NCI-H2107 (cell line): ENCODE measurements at places on chromosomes 11 and 22.

- no peak for DNase-seq
Measured at GRCh38 chr22:43277987-43278601, 65.1 kb downstream of the SCUBE1 start.

DNA sequence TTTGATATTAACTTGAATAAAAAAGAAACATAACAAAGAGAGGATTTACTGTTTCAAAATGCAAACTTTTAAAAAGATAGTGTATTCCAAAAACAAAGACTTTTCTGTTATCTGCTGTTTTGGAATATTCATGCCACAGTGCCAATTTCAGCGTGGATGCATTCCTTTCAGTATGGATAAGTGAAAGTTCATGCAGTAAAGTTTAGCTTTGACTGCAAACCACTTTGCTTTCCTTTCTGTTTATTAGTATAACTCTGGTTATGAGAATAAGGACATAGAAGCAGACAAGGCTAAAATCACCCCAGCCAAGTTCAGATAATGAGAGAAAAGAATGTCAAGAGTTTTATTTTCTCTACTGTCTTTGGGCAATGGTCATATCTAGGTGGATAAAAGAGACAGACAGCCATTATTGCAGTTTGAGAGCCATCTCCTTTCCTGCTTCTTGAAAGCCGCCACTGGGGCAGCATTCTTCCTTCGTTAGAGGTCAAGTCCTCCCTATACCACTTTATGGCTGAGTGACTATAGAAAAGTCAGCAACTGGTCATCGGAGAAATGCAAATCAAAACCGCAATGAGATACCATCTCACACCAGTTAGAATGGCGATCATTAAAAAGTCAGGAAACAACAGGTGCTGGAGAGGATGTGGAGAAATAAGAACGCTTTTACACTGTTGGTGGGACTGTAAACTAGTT, 82.4 kb upstream of the BLID start:
- no peak for DNase-seq

GRCh38 chr11:68497761-68498160, 37.2 kb downstream of the PPP6R3 start:
- no peak for DNase-seq

DNA sequence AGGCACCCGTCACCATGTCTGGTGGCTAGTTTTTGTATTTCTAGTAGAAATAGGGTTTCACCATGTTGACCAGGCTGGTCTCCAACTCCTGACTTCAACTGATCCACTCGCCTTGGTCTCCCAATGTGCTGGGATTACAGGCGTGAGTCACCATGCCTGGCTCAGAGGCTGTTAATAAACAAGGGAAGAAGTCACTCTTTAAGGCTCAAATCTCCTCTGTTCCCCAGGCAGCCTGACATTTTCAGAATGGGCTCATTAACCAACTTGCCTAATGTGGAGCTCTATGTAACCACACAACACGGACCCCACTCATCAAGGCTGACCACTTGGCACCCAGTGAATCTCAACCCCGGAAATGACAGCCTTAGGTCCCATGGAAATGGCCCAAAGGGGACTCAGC, 24.1 kb downstream of the APOL3 start:
- DNase-seq, result no peak

- DNase-seq, result no peak
Measured at GRCh38 chr11:36509201-36509639, 852 bp downstream of the TRAF6 start.

DNA sequence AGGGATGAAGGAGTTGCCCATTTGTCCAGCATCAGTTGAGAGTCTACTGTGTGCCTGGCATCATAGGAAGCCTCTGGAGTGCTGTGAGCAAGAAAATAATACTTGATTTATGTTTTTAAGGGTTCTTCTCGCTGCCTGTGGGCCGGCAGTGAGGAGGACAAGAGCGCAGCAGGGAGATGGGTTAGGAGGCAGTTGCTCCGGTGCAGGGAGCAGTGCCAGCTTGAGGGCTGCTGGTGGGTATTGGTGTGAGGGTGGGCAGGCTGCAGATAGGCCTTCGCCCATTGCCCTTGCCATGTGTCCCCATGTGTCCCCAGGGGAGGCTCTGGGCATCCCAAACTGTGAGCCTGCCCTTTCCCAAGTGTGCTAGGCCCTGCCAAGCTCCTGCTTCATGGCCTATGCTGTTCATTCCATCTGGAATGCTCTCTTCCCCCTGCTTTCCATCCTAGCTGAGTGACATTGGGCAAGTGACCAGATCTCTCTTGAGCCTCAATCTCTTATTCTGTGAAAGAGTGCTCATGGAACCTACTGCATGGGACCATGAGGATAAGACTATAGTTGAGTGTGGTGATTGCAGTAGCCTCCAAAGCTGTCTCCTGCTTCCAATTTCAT, 19.8 kb downstream of the BMAL1 start:
- no peak for DNase-seq

DNA sequence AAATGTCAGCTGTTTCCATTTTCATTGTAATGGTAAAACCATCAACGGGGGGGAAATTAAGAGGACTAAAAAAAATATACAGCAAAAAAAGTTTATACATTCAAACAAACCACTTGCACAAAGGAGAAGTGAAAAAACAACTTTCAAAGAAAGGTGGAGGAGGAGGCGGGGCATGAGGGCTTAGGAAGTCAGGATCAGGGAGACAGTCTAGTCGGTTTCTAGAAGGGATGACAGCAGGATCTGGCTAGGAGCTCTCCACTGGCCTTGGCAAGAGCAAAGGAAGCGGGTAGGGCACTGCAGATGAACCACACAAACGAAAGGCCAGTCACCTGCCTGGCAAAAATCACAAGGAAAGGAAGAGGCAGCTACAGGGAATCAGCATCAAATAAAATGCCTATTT, 31.0 kb downstream of the NAP1L4 start:
- no peak for DNase-seq

- DNase-seq, result no peak
Measured at GRCh38 chr22:36443198-36443770, 38.2 kb downstream of the TXN2 start.

GRCh38 chr11:9760193-9760575, 96.3 kb downstream of the SWAP70 start:
- no peak for DNase-seq

DNA sequence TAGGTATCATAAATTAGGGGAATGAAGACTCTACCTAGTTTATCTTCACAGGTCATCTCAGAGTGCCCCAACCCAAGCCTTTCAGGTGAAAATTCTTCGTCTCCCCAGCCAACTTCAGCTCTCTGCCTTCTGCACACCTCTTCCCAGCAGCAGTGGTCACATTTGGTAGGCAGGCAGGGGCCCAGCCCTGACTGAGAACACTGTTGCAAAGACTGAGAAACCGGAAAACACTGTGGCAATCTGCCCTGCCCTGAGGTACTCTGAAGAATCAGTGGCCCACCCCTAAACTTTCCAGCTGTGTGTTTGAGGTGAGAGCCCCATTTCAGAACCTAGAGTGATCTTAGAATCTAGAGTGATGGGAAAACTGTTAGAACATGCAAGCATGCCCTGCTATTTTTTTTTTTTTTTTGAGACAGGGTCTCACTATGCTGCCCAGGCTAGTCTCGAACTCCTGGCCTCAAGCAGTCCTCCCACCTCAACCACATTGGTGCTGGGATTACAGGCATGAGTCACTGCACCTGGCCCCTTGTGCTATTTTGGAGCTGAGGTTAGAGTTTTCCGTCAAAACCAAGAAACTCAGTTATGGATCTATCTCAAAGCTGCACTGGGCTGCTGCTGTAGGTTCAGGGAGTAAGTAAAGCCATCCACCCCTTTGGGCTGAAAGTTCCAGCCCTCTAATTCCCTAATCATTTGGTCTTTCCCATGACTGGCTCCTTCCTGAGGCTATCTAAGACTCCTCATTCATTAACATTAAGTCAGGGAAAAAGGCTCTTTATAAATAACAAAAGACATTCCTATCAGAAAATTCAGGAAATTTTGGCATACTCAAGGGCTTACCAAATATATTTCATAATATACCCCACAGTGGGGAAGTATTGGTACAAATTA, 1.7 kb upstream of the LDHA start:
- DNase-seq, result no peak

DNA sequence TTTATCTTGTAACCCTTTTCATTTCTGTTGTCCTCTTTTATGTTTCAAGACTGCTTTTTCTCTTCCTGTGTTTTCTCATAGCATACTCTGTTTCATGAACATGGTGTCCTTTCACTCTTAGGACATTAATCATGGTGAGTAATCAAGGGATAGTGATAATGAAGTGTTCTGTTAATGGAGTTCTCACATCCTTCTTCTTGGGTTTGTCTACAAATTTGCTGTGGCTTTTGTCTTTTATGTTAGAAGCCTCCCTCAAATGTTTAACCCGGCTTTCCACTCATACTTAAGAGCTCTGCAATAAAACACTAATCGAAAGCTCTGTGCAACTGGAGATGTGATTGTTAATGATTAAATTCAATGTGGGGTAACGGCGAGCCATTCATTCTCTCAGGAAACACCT, 593.6 kb downstream of the NELL1 start:
- no peak for DNase-seq

DNA sequence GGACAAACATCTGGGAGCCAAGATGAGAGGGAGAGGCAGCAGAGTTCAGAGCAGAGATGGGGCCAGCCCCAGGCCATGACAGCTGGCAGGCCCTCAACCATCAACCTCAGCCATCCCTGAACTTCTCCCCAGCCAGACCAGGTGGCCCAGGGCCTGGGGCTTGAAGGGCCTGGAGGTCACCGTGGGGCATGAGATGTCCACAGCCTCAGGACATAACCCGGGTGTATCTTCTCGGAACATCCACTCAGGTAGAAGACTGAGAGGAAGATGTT, 12.4 kb upstream of the SLC39A13 start:
- no peak for DNase-seq

DNA sequence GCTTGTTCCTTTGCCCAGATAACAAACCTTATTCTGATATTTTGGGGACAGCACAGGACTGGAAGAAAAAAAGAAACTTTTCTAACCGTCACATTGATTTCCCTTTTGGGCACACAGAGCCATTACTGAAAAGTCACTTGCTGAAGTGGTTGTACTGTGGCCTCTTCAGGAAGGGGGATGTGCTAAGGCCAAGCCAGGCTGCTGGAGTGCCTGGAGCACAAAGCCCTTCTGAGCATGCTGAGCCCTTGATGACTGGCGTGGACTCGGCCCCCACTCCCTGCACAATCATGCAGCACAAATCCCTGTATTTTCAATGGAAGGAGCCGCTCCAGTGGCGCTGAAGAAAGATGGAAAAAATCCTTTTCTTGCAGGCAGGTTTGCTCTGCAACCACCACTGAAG, 164.2 kb downstream of the NTM start:
- no peak for DNase-seq

- DNase-seq, result no peak
Measured at GRCh38 chr11:116239247-116239646, 533.5 kb downstream of the BUD13 start.

GRCh38 chr11:41720761-41721160, 261.3 kb upstream of the LRRC4C start:
- DNase-seq, result no peak

- DNase-seq, result no peak
Measured at GRCh38 chr22:33073989-33074418, 15.8 kb upstream of the SYN3 start.

DNA sequence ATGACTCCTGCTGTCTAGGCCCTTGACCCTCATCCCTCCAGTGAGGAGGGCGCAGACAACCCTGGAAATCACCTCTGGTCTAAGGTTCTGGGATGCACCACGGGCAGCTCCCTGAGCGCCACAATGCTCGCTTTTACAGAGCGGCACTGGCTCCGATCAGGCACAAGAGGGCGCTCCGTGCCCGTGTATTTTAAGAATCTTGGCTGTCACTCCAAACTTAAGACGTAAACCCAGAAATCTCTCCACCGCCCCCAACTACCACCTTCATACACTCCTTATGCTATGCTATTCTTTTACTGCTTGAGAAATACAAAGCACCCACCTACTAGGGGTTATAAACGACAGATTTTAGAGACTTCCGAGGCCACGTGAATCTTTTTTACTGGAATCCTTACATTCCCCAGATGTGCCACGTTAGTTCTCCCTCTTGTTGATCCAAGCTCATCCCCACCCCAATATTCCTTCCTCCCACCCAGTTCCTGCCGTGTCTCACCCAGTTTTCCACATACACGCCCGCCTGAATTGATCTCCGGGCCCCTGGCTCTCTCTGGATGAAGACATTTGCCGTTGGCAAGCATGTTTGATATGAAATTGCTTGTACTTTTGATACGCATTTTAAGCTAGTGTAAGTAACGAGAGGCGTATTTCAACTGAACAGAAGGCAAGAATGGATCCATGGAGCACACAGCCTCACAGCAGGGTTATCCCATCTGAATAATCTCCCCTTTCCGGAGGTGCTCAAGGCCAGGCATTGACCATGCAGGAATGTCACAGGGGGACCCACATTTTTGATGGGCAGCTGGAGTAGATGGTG, 453.5 kb downstream of the OPCML start:
- no peak for DNase-seq

DNA sequence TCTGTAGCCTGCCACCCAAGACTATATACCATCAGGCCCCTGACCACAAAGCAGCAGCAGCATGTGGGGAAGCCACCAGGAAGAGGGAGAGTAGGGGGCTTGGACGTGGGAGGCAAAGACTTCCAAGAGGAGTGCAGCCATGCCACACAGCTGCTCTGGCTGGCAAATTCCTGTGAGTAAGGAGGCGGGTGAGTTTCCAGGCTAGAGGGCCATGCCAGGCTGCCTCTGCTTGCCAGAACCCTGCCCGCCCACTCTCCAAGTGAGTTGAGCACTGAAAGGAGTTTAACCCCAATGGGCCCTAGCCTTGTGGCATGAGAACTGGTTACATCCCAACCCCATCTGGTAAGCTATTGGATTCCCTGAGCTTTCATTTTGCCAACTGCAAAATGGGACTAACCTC, 4.7 kb upstream of the DGAT2 start:
- no peak for DNase-seq

GRCh38 chr11:60513496-60514460, 1.4 kb upstream of the MS4A13 start:
- no peak for DNase-seq

GRCh38 chr11:9219572-9219971, 45.6 kb downstream of the DENND5A start:
- DNase-seq, result no peak

DNA sequence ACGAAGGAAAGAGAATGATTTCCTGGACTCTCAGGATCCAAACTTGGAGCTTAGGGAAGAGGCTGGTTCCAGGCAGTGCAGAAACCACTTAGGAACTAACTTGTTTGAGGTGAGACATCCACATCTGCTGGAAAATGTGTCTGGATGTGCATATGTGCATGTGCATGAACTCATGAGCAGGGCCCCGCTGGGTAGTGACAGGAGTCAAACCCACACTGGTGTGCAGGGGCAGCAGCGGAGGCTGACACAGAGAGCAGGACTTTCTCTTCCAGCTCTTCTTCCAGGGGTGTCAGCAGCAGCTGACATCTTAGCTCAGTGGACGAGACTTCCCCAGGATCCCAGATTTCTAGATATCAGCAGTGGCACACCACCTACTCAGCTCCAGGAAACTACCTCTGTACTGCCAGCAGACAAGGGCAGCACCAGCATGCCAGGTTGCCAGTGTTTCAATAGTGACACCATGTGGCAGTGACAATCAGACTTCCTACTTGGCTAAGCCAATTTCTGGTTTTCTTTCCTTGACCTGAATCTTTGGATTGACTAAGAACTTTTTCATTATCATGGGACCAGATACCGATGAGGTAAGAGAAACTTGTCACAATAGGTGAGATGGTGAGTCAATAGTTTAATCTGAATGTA, 227.5 kb upstream of the ZC3H12C start:
- DNase-seq, result peak; percentile 2
